ENCODE measurements at places on chromosomes 6 and 20.

DNA sequence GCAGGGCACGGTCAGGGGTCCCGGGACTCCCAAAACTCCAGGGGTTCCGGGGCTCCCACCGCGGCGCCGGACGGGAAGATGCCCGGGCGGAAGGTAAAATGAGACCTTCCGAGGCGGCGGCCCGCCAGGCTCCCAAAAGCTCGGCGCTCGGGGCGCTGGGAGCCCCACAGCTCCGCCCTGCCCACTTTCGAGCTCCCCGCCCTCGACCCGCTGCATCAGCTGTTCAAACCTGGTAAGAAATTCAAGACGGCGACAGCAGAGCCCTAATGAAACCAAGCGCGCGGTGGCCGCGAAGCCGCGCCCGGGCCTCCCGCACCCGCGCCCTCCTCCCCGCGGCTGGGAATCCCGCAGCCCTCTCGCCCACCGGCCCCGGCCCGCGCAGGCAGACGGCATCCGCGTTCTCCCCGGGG, 369 bp downstream of the SLC4A11 start:
- no peak for DNase-seq

DNA sequence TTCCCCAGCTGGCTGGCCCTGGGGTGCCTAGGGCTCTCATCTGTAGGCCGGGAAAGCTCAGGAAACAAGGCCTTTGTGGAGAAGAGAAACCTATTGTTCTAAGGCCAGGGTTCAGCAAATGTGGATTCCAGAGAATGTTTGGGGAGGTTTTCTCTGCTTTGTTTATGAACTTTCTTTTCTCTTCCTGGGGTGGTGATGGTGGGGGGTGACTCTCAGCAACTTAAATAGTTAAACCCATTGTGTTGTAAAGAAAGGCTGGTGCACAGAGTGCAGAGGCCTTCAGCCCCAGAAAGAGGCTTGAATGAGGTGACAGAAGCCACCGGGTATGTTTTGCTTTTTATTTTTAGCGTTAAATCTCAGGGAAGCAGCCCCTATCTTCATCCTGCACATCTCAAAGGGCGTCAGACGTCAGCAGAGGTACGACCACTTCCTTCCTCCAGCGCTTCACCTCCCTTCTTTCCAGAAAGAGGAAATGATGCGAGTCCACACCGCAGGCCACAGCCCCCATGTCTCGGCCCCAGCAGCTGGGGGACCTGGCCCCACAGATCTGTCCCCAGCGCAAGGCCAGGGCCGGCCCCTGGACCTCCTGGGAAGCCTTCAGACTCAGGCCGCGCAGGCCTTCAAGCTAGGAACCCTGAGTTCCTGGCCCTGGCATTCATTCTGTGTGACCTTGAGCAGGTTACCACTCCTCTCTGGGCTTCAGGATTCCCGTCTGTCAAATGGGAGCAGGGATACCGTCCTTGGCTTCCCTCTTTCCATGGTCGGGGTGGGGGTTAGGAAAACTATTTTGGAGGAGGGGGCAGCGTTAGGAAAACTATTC, 605 bp upstream of the PPP1R16B start:
- DNase-seq: no peak

- no peak for DNase-seq
Measured at GRCh38 chr6:11919771-11920440, 92.2 kb upstream of the HIVEP1 start.

DNA sequence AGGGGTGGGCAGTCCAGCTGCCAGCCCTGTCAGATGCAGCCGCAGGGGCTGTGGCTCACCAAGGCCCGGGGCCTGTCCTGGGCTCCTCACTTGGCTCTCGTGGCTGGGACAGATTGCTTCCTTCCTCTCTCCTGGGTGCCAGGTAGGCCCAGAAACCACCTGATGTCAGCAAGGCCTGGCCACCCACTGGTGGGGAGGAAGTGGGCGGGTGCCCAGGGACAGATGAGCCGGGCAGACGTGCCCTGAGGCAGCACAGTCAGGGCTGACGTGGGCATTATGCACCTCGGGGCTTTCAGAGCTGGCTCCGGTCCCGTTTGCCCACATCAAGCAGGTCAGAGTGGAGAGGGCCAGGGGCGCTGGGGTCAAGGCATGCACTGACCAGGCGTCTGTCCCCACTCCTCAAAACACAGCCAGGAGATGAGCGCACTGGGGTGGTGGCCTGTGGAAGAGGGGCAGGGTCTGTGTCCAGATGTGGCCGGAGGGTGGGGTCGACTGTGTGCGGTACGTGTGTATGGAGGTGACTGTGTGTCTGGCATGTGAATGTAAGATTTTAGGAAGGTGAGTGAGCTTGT, 133.2 kb upstream of the PTPN1 start:
- DNase-seq: no peak

DNA sequence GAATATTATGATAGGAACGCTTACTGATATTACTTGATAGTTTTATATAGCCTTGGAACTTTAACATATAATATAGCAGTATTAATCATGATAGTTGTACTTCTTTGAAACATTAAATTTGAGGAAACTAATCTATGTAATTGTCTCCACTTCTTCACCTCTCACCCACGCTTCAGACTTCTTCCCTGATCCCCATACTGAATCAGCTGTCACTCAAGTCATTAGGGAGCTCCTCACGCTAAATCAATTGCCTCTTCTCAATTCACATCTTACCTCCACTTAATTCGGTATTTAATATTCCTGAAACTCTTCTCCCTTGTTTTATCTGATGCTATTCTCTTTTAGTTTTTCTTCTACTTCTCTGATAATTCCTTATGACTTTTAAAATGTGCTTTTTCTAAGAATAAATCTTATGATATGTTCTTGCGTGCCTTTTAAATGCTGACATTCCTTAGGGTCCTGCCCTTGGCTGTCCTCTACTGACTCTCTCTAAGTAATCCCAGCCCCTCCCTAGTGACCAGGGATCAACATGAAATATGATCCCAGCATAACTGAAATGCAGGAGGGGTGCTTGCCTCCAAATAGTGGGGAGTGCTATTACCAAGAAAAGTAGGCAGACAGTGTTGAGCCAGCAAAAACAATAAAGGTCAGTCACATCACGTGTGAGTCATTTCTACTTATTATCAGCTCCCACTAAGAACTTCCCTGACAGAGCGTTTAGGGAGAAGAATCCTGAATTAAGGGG, 9.9 kb downstream of the ANKRD66 start:
- DNase-seq: no peak

GRCh38 chr6:90790696-90791095, 203.8 kb upstream of the MAP3K7 start:
- DNase-seq: no peak

GRCh38 chr6:134026597-134026996, 25.8 kb downstream of the SLC2A12 start:
- DNase-seq: no peak

All from left cardiac atrium (tissue), 4 donors.